Stimulated activated CD4-positive, alpha-beta T cell treated with anti-CD3 and anti-CD28 coated beads, TNF-alpha, amount 100 ng/mL, for 24 hours (primary cell): ENCODE measurements at places on chromosomes 6 and 20.

DNA sequence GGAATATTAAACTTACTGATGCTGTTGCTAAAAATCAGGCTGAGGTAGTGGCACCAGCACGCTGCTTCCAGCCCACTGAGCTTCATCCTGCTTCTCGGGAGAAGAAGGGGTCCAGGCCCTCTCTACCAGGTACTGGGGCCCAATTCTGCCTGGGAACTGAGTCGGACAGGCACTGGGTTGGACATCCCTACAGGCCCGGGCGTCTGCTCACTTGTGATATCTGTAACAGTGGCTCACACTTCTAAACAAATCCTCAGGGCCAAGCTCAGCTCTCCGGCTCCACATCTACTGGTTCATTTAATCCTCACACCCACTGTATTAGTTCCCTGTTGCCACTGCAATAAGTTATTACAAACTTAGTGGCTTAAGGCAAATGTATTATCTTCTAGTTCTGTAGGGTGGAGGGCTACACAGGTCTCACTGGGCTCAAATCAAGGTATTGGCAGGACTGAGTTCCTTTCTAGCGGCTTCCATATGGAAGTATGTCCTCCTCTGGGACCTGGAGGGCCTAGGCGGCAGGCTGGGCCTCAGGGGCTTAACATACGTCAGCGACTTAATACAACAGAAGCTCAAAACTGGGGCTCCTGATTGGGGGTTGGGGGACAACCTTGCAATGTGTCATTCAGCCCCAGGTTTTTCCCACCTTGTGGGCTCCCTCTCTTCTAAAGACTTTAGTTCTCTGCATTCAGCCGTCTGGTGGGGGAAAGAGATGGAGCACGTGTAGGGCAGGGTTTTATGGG lies 1.6 kb upstream of the KCNK15 start:
- DNase-seq = no peak

DNA sequence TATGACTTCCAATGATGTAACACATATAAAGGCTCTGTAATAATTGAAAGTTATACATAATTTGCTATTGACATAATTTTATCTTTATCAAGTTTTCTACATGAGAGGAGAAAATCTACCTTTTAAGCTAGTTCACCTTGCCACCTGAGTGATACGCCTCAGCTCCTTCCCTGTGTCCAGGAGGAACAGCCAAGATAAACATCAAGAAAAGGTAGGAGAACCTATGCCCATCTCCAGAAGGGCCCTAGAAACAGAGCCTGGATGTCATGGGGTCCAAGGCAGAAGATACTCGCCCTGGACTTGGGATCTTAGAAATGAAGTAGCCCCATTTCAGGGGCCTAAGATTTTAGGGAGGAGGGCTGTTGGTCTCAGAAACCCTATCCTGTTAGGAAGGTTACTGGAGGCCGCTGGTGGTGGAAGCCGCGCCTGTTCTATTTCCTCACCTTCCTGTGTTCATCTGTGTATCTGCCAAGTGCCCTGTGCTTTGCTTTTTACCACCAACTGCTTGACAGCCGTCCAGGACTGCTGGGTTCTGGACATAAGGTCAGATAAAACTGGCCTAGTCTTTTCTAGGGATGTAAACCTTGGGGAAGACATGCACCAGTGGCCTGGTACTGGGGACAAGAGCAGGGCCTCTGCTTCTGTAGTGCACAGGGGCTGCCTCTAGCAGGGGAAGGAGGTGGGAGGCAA lies 178.5 kb downstream of the ARID1B start:
- DNase-seq = no peak

DNA sequence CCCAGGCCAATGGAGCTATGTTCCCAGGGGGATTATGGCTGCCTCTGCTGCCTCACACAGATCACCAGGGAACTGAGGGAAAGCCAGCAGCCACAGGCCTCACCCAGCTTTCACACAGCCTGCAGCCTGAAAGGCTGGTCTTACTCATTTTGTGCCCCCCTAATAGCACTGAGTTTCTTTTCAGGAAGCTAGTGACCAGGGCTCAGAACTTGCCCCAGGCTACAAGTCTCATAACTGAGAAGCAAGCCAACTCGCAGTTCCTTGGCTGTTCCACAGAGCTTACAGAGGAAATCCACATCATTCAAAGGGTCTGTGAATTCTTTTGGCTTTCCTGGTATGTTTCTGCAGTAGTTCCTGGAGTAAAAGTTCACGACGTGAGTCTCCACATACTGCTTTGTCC lies 524.8 kb upstream of the GJE1 start:
- no peak for DNase-seq

- DNase-seq = no peak
Observed at GRCh38 chr6:94071835-94072234, 652.5 kb upstream of the EPHA7 start.

DNA sequence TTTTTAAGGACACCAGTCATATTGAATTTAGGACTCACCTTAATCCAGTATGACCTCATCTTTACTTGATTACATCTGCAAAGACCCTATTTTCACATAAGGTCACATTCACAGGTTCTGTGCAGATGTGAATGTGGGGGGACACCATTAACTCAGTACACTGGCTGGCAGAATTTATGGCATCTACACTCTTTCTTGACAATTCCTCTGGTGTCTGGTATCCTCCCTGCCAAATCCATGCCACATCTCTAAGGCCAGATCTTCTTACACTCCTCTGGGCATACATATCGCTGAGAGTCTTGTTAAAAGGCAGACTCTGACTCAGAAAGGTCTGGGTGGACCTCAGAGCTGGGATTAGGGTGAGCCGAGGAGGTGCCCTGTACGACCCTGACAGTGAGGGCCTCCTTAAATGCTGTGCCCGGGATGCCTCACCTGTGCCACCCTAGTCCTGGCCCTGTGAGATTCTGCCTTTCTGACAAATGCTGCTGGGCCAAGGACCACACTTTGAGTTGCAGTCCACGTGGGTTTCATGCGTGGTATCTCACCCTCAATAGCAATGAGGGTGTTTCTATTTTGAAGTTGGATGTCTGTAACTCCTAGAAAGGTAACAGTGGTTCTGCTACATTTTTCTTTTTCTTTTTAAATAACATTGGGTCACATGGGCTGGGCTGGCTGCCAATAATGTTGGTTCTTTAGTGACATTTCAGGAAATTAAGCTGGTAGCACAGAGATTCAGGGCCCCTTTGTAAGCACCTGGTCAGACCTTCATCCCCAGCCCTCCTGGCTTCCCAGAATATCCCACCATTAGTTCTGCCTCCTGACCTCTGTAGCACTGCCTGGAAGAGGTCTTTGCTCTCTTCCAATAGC lies 17.2 kb upstream of the LRRN4 start:
- no peak for DNase-seq

GRCh38 chr20:23533161-23533560 lies 35.1 kb downstream of the CST9L start:
- no peak for DNase-seq

- DNase-seq = no peak
Observed at GRCh38 chr6:53765270-53765669, 29.5 kb upstream of the LRRC1 start.
